ENCODE measurements at places on chromosomes 6 and 20.

DNA sequence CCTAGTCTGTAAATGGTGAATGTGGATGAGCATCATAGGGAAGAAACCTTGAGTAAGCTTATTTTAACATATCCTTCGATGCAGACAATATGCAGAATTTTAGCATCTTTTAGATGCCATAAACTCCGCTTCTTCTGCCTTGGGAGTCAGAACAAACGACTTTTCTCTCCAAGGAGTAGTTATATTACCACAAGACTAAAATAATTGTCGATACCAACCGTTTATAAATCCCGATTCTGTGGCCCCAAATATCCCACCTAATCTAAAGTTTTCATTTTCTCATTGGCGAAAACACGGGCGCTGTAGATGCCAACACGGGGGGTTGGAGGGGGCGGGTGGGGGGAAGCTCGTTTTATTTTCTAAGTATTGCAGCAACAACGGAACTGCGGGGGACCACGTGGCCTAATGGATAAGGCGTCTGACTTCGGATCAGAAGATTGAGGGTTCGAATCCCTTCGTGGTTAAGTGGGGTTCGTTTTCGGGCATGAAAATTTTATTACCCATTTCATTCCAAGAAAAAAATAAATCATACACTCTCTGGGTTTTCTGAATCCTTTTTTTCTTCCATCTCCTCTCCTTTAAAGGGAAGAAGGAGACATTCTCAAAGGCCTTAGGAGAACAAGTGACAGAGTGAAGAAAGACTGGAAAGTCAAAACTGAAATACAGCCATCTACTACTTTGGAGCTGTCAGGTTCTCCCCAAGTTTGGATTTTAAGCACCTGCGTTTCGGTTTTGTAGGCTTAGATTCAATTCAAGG lies 65.5 kb upstream of the BTN3A2 start:
- no peak for DNase-seq

- DNase-seq, result no peak
These were observed 33.4 kb upstream of the RNF217 start for GRCh38 chr6:124928851-124929250.

- no peak for DNase-seq
These were observed 26.2 kb upstream of the MMP24 start for GRCh38 chr20:35200267-35200666.

GRCh38 chr6:139751179-139751578 lies 376.7 kb upstream of the CITED2 start:
- no peak for DNase-seq

- DNase-seq, result no peak
These were observed 313.3 kb downstream of the RNGTT start for GRCh38 chr6:88650029-88650619.

DNA sequence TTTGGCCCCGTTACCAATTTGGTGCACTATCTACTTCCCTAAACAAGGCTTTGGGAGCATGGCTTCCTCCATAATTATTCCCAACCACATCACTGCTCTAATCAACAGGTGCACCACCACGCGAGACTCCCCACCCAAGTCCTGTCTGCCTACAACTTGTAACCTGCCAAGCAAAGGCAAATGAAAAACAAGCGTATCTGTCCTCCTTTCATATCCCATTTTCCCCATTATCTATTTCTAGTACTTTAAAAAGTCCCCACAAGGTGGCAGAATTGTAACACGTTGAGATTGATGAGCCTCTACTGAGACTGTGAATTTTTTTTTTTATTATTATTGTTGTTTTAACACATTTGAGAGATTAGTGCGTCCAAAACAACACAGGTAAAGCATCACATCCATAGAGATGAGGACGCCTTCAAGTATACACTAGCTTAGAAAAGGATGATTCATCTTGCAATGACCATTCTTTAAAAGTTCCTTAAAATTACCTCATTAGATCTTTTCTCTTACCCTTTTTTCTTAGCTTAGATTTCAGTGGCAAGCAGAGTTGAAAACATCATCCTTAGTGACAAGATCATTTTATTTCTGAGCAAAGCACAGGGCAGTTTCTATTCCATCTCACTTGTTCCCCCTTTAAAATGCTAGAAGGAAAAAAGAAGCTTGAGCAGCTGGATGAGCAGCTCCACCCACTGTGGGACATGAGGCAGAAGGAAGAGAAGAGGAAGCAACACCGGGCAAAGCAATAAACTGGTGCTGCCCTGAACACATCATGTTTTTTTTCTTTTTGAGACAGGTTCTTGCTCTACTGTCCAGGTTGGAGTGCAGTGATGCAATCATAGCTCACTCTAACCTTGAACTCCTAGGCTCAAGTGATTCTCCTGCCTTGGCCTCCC lies 210.8 kb downstream of the ARHGAP18 start:
- DNase-seq, result no peak

DNA sequence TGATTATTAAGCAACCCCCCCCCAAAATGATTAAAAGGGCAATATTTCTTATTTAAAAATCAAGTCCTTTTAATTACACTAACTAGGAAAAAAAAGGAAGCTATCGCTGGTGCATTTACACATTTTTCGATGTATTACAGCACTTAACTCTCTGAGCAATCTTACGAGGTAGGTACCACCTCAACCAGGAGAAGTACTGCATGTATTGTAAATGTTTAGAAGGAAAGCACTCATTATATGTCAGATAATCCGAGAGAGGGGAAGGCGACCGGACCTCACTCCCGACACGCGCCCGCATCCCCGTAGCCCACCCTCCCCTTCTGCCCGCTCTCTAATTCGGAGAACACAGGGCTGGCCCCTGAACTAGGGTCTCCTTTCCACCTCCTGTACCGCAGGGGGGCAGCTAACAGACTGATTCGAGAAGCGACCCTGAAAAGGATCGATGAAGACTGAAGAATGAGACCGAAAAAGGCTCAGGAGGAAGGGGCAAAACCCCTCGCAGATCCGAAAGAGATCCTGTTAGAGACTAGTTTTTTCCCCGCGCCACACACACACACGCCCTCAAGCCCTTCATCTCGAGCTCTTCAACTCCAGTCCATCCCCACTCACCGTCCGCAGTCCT lies 337 bp downstream of the ESF1 start:
- no peak for DNase-seq

- DNase-seq, result no peak
These were observed 191.7 kb upstream of the RIN2 start for GRCh38 chr20:19566226-19566945.

DNA sequence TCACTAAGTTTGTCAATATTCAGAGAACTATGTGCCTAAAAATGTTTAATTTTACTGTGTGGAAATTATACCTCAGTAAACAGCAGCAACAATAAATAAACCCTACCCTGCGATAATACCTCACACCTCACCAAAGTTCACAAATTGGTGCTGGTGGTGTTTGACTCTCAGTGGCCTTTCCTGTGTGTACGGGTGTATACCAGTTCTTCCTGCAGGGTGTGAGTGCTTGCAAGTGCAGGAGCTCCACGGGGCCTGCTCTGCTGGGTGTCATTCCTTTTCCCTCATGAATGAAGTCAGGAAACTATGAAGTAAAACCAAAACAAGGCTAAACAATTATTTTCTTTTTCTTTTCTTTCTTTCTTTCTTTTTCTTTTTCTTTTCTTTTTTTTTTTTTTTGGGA lies 4.1 kb upstream of the ENPP5 start:
- no peak for DNase-seq

DNA sequence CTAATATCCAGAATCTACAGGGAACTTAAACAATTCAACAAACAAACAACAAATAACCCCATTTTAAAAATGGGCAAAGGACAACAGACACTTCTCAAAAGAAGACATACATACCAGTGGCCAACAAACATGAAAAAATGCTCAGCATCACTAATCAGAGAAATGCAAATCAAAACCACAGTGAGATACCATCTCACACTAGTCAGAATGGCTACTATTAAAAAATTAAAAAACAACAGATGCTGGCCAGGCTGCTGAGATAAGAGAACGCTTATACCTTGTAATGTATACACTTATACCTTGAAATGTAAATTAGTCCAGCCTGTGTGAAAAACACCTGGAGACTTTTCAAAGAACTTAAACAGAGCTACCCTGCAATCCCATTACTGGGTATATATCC lies 166.8 kb downstream of the IBTK start:
- DNase-seq, result no peak

DNA sequence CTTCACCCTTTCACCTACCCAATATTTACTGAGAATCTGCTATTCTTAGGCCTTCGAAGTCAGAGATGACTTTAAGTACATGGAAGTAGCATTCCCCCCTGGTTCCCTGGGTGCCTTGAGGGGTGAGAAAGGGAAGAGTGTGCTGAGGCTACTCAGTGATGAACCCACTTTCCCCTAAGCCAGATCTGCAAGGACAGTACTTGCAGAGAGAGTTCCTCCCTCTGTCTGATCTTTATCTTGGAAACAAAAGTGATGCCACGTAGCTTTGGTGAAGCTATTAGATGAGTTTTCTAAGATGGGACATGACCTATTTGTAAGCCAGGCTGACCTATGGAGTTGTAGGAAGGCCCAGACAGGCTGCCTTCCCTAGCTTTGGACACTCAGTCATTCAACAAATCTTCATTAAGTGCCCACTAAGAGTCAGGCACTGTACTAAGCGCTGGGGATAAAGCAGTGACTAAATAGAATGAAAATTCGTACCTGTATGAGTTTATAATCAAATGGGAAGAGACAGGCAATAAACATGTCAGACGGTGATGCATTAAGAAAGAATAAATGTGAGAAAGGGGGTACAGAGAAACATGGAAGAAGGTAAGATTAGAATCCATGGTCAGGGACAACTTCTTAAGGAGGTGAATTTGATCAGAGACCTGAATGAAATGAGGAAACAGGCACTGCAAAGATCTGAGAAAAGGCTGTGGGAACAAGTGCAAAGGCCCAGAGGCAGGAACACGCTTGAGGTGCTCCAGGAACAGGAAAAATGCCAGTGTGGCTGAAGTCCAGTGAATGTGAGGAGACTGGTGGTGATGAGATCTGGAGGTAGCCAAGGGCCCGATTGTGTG lies 42.2 kb downstream of the BCL2L1 start:
- DNase-seq, result no peak

- no peak for DNase-seq
These were observed 140.0 kb downstream of the CFAP61 start for GRCh38 chr20:20192366-20192765.

GRCh38 chr6:130326496-130326895 lies 39.3 kb upstream of the TMEM200A start:
- no peak for DNase-seq

DNA sequence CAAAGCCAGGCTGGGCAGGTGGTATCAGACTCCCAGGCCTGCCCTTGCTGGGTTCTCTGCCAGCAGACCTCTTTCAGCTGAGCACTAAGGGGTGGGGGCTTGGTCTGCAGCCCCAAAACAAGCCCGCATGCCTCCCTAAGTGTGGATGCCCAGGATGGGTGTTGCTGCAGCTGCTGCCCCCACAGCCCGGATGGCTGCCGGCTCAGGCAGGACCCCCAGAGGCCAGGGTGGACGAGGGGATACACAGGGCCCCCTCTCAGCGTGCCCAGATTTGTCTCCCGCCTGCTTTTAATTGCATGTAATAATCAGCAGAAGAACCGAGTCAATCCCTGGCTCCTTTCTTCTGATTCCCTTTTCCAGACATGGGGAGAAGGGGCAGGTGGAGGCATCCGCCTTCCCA lies 60.8 kb downstream of the VEGFA start:
- no peak for DNase-seq

- DNase-seq, result no peak
These were observed 94.8 kb downstream of the UBE3D start for GRCh38 chr6:82970839-82971238.

DNA sequence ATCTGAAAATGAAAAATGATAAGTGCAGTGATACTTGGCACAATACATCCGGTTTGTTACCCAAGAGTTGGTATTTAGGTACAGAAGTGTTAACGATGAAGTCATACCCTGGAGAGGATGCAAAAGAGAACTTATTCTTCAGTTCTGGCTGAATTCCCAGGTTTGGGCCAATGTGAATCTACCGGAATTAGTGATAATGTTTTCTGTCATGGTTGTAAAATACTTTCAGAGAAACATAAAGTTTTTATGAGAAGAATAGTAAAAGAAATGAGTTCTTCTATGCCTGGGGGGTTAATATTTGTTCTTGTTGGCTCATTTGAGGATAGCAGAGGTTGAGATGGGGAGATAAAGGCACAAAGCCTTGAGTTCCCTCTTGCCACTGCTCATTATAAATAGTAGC lies 509.9 kb upstream of the POU3F2 start:
- DNase-seq, result no peak

- DNase-seq, result no peak
These were observed 4.8 kb downstream of the COL9A1 start for GRCh38 chr6:70298068-70298467.

DNA sequence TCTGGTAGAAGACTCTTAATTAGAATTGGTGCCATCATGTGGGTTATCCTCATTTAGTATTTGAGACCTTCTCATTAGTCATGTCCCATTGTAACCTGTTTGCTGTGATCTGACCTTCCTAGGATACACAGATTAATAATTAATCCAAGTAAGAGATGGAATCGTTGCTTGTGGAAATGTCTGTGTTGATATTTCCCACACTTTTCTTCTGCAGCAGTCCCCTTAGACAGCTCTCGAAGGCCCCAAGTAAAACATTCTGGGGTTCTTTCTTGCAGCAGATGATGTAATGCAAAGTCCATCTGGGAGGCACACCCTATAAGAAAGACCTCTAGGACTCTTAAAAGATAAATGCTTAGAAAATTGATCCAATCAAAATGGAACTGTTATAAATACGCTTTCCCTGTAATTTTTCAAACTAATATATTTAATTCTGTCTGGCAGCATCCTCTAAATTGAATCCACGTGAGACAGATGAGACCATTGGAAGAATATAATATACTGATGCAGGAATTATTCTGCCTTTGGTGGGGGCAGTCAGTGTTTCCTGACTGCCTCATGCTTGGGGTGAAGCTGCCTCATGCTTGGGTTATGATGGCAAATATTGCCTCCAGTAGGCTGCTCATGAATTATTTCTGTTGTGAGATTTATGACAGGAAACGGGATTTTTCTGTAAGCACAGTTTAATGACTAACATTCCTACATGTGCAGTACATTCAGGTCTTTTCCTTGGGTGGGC lies 54.5 kb upstream of the ARMC2 start:
- no peak for DNase-seq

- DNase-seq, result no peak
These were observed 402.9 kb upstream of the SOX4 start for GRCh38 chr6:21190701-21191100.

GRCh38 chr20:13261460-13262301 lies 40.6 kb downstream of the ISM1 start:
- peak; percentile 44 for DNase-seq

- DNase-seq, result no peak
These were observed 280.3 kb upstream of the SYNCRIP start for GRCh38 chr6:85923013-85923430.

DNA sequence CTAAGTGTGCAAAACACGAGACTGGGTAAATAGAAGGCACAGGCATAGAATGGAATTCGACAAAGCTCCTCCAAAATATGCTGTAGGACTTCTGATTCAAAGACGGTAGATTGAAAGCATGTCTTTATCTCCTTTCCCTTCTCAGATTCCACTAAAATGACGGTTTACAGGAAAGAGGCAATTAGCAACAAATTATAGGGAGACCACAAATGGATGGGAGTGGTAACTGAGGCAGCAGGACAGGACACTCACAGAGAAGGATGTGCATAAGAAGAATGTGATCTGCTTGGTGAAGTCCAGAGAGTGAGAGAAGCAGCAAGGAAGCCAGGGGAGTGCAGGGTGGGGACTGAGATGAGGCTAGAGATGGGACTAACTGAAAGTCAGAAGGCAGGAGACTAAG lies 113.4 kb upstream of the MRPS10 start:
- DNase-seq, result no peak

GRCh38 chr6:102229271-102229670 lies 835.8 kb downstream of the GRIK2 start:
- DNase-seq, result no peak
